ENCODE measurements at places on chromosomes 6 and 20.

- no peak for DNase-seq
Observed at GRCh38 chr20:19605786-19606485, 152.1 kb upstream of the RIN2 start.

DNA sequence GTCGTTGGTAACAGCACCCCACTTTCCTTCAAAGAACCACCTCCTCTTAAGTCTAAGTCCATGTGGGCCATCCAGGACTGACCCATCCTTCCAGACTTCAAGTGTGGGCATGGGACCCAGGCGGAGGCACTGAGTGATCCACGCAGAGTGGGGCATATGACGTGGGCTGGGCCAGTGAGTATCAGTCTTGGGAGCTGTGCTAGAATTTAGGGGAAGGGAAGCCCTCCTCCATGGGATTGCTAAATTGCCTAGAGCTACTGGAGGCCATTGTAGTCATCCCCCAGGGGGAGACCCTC is 35.3 kb upstream of the KCNB1 start:
- no peak for DNase-seq

GRCh38 chr20:57835074-57835452 is 125.2 kb upstream of the PMEPA1 start:
- no peak for DNase-seq

GRCh38 chr20:58241766-58242465 is 13.5 kb upstream of the ANKRD60 start:
- DNase-seq: no peak

GRCh38 chr20:50798650-50799049 is 3.8 kb downstream of the BCAS4 start:
- DNase-seq: no peak

- DNase-seq: no peak
Observed at GRCh38 chr20:11895861-11896387, 21.8 kb upstream of the BTBD3 start.

DNA sequence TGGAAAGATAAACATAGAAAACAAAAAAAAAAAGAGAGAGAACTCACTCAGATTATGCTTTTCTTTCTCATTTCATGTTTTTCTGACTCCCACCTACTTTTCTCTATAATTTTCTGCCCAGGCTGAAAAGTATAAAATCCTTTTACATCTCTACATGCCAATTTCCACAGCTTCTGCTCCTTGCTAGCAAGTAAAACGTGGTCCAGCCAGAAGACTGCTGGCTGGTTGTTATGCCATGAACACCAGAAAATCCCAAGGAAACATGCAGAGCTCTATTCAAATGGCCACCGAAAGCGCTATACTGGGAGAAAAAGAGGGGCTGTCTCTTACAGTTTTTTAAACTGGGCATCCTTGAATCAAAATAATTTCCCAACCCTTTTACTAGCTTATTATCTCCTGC is 512.8 kb upstream of the ID4 start:
- no peak for DNase-seq

GRCh38 chr6:7045746-7046145 is 62.0 kb upstream of the RREB1 start:
- no peak for DNase-seq

GRCh38 chr6:151148111-151148510 is 91.7 kb upstream of the AKAP12 start:
- no peak for DNase-seq

DNA sequence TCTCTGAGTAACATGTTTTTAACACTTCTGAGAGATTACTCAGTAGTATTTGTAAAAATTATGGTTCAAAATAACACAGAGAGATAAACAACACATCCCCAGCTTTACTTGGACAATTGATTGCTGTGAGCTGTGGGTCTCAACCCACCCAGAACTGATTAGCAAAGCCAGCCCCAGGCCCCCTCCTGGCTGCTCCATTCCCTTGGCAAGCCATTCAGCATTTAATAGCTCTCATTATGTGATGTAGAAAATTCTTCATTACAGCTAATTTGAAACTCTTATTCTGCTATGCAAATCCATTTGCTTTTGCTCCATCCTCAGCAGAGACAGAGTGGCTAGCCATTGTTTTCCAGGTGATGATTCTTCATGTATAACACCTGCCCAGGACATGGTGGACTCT is 16.6 kb upstream of the SIRT5 start:
- no peak for DNase-seq

GRCh38 chr6:90466154-90466940 is 120.5 kb downstream of the MAP3K7 start:
- DNase-seq: peak; percentile 68

DNA sequence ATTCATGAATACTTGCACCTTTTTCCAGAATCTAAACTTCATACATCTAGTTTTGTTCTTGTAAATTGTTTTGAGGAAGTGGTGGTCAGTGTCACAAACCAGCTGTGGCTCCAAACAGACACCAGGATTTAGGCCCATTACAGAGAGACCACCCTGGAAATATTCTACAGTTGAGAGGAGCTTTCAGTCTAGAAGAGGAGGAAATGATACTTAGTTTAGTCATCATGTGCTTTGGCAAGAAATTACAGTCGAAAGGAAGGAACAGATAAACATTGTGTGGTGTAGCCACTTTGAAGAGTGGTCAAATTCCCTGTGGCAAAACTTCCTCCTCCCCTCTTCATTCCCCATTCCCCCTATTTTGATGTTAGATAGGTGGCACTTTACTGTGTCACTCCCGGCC is 15.7 kb downstream of the DCBLD1 start:
- no peak for DNase-seq

DNA sequence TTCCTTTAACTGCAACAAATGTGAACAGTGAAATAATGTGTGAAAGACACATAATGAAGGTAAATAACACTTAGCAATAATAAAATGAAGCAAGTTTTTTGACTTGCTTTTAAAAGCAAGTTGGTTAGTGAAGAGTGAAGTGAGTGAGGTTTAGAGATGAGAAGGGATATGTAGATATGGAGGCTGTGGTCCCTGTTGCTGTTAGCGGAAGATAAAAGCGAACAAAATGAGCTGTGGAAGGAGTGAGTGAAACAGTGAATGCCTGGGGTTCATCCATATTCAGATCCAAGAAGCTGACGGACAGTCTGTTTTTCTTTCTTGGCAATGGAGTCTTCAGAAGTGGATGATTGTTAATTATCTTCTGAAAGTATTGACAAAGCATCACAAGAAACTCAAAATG is 23.5 kb downstream of the ZBTB9 start:
- no peak for DNase-seq

GRCh38 chr6:105318660-105319059 is 84.2 kb downstream of the PREP start:
- no peak for DNase-seq

DNA sequence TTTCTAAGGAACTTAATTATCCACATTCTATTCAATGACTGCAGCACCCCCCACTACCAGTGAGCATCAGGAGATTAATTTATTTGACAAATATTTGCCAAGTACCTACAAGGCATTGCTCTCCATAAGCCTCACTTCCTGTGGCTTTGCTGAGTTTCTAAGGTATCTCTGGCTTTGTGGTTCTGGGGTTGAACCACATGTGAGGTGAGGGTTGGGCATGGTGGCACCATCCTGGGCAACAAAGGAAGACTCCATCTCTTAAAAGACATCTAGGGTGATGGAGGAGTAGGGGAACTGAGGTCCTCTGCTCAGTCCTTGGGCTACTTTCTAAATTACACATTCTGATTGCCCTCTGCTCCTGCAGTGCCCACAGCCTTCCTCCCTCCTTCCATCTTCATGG is 25.5 kb upstream of the WFDC2 start:
- no peak for DNase-seq

GRCh38 chr6:39847221-39847620 is 55.0 kb downstream of the DAAM2 start:
- no peak for DNase-seq

- DNase-seq: no peak
Observed at GRCh38 chr6:144922120-144922722, 637.1 kb downstream of the UTRN start.

- no peak for DNase-seq
Observed at GRCh38 chr6:154917941-154918340, 77.2 kb upstream of the TIAM2 start.

GRCh38 chr6:106252687-106253086 is 72.9 kb downstream of the ATG5 start:
- DNase-seq: no peak

- DNase-seq: no peak
Observed at GRCh38 chr20:38604873-38605303, 3.3 kb downstream of the ARHGAP40 start.

- no peak for DNase-seq
Observed at GRCh38 chr20:48614593-48615274, 213.1 kb downstream of the PREX1 start.

GRCh38 chr6:44111434-44112417 is 15.5 kb downstream of the MRPL14 start:
- DNase-seq: no peak

DNA sequence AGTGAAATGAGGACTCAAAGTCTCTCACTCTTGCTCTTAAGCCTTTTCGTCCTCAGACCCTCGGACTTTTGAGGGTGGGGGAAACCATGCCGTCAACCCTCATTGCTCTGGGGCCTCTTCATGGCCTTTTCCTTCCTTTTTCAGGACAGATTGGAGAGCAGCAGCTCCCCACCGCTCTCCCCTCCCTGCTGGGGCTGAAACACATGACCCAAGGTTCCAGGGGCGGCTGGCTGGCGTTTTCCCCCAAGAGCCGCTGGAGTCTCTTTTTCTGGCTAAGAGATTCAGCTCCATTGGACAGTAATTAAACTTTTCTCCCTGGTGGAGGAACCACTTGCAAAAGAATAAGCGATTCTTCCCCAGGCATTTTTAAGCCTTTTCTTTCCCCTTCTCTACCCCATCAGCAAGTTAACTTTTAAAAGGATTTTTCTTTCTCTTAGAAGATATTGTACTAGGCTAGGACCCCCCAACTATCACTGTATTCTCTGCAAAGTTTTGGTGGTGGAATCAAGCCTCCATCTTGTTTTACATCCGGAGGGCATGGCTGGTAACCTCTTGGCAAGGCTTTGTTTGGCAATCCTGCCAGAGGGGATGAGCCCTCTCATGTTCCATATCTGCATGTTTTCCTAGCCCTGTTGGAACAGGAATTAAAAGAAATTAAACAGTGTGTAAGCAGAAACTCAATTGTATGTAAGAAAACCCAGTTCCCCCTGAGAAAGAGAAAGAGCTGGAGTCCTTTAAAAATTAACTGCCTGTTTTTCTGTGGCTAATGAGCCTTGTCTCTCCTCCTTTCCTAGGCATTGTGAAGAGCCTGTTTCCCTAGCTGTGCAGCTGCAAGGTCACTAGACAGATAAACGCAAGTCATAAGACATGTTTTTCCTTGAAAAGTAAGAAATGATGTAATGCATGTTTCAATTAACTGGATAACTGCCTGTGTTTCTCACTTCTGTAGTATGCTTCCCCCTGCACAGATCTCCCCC is 100.8 kb upstream of the GPR6 start:
- no peak for DNase-seq

DNA sequence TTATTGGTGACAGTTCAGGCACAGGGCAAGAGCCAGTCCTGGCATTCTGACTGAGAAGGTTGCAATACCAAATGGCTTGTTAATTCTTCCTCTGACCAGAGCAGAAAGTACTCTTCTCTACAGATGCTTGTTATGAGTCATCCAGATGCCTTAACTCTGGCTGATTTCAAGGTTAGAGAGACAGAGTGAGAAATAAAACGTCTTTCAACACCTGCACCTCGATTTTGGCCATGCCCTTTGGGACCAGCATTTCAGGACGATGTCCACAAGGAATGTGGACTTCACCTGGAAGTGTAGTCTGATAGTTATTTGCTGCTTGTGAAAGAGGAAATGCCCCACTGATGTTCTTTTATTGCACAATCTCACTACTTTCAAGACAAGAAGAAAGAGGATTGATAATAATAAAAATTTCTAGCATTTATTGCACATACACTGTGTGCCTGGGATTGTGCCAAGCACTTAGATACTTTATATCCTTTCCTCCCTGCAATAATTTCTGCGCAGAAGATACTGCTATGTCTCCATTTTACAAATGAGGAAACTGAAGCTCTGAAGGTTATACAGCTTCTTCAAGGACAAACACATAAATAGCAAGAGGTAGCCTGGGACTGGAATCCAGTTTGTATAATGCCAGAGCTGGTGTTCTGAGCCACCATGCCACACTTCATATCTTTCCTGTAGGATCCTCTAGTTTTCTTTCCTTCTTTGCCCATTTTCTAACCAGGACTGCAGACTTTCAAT is 33.5 kb upstream of the MCM3 start:
- no peak for DNase-seq

GRCh38 chr20:13274275-13274861 is 53.3 kb downstream of the ISM1 start:
- DNase-seq: no peak

GRCh38 chr6:80105972-80106417 is 476 bp upstream of the BCKDHB start:
- DNase-seq: no peak

- DNase-seq: no peak
Observed at GRCh38 chr6:112007805-112008204, 46.1 kb upstream of the CCN6 start.

DNA sequence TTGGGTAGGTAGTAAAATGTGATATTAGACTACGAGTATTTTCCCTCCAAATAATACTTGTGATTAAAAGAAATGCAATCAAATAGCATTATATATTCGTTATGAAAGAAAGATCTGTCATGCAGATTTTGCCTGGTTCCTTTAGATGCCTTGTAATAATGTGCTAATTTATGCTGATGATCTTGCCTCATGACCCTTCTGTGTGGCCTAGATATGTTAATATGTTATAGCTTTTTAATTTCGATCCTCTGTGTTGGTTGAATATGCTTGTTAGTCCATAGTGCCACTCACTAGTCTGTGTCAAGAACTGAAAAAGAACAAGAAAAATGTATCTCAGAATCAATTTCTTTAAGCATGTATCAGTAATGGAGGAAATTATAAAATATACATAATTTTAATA is 31.9 kb downstream of the CDKAL1 start:
- DNase-seq: no peak

DNA sequence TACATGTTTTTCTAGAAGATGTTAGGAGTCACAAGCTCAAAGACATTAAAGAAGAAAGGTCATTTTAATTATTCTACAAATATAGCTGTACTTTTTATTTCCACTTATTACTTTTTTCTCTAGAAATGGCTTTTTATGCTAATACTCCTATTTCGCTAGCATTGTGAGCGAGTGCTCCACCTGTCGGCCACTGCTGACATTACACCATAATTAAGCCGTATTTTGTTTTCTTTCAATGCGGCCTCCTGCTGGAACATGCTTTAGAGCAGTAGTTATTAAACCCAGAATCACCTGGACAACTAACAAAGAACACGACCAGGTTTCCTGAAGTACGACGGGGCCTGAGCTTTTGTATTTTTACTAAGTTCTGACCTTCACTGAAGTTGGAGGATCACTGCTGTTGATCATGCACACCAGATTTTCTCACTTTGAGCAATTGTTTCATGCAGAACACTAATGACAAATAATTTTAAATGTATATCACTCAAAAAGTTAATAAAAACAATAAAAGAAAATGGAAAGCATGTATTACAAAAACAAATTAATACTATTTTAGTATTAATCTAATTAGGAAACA is 74.1 kb upstream of the PAK5 start:
- peak; percentile 30 for DNase-seq

DNA sequence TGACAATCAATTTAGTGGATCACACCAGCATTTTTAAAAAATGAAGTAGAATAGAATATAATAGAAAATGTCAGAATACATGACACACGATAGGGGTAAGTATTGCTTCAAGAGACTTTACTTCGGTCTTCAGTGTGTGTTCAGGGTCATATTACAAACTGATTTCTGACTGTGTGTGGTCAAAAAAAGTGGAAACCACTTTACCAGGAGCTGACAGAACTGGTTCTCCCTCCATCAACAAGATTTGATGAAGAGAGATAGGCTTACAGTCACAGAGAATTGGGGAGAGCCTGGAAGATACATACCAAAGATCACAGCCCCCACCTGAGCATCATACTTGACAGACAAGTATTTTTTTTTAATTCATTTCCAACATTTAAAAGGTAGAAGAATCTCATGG is 21.7 kb downstream of the ARMC2 start:
- no peak for DNase-seq
